ENCODE measurements at places on chromosomes 1 and 21.

DNA sequence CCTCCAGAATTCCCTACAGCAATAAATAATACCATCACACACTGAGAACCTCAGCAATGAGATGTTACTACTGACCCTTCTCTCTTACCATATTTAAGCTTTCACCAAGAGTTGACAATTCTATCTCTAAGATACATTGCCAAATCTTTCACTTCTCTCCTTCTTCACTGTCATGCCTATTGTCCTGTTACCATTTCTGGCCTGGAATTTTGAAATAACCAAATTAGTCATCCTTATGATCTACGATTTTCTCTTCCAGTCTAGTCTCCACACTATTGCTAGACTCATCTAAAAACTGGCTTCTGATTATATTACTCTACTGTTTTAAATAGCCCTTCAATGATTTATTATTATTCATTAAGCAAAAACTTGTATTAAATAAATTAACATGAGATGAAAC lies 656.1 kb upstream of the ADGRL4 start:
- no peak for DNase-seq

DNA sequence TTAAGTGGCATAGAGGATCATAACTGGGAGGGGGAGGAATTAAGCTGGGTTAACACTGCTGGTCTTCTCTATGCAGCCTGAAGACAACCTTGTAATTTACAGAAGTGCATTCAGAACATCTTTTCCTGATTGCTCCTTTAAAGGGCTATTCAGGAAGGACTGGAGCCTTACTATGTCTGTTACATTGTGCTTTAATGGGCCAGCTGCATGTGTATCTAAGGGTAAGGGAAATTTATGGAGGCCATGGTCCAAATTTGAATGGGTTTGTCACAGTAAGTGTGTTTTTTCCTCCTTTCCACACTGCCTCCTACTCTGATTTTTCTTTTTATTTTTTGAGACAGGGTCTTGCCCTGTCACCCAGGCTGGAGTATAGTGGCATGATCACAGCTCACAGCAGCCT lies 19.6 kb downstream of the C1orf21 start:
- DNase-seq = no peak

DNA sequence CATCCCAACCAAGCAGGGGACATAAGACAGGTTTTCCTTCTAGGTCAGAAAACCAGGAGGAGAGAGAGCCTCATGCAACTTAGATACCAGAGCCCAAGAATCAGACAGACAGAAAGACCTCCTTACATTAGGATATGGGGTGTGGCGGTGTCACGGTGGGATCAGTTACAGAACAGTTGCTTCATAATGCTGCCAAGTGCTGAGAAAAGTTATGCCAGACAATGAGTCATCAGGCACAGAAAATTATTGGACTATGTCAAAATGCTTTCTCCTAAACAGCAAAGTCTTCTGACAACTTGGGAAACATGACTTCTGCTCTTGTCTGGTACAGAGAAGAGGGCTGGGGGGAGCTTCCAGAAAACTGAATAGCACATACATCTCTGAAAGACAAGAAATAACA lies 1120.2 kb upstream of the TMPRSS15 start:
- DNase-seq = no peak

DNA sequence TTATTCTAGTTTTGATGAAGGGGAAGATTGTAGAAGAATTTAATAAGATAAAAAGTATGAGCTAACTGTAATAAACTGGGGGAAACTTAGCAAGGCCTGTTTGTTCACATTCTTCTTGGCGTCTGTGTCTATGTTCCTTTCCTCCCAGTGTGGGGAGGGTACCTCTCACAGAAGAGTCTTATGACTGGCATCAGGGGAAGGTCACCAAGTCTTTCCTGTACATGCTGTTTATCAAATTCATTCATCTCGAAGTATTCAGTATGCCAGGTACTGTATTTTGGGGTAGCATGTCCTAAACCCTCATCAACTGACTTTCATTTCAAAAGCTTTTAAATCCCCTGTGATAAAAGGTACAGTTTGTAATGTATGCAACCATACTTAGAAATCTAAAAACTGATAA lies 78.4 kb downstream of the HS2ST1 start:
- DNase-seq = no peak

- no peak for DNase-seq
These were observed 163.6 kb downstream of the ST6GALNAC3 start for GRCh38 chr1:76238094-76238628.

- DNase-seq = no peak
These were observed 268.4 kb upstream of the USP24 start for GRCh38 chr1:55483523-55483922.

DNA sequence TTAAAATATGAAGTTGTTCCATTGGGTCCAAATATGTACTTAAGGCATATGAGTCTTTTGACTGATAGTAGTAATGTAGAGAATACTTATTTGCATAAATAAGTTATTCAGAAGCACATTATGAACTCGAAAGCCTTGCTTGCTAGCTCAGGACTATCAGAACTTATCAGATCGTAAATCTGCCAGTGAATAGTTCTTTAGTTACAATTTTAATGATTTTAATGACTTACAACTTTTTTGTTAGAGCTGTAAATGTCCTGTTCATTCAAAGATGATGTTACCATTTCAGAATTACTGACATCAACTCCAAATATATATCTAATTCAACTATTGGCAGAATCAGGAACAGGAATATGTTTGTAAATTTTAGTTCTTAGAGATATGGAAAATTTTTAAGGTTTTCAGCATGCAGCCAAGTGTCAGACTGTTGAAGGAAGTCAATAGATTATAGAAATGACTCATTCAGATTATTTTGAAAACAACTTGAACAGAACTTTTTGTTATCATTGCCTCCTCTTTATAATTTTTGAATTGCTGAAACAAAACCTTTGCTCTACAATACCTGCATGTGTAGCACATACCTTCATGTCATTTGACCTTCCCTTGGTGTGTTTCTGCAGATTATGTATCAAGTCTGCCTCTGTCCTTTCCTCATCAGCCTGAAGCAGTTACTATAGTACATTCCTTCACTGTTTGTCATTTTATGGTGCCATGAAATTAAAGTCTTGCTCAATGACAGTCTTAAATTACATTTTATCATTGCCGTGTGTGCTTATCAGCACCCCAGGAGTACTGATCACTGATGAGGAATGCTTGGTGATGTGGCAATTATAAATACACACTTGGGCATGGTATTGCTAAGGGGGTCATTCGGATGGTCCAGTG lies 44.9 kb downstream of the LRRC8D start:
- no peak for DNase-seq

GRCh38 chr1:69929308-69930057 lies 275.9 kb downstream of the LRRC40 start:
- DNase-seq = no peak

GRCh38 chr1:167220537-167221125 lies at the start of gene POU2F1:
POU2F1 (plus strand) TSS chr1:167220886; CDS start chr1:167220898, 12 bp downstream.
- peak; percentile 99 for DNase-seq

DNA sequence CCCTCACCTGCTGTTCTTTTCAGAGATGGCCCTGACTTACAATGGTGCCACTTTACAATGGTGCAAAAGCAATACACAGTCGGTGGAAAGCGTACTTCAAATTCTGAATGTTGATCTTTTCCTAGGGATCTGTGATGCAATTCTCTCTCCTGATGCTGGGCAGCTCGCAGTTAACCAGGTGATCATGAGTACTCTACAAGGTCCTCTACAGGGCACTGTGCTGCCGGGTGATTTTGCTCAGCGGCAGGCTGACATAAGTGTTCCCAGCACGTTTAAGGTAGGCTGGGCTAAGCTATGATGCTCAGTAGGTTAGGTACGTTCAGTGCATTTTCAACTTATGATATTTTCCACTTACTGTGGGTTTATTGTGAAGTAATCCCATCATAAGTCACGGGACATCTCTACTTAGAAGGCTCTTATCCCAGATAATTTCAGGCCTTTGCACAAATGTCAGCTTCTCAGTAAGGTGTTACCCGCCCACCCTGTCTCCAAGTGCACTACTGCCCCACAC lies 126.5 kb downstream of the KCNN3 start:
- DNase-seq = no peak

DNA sequence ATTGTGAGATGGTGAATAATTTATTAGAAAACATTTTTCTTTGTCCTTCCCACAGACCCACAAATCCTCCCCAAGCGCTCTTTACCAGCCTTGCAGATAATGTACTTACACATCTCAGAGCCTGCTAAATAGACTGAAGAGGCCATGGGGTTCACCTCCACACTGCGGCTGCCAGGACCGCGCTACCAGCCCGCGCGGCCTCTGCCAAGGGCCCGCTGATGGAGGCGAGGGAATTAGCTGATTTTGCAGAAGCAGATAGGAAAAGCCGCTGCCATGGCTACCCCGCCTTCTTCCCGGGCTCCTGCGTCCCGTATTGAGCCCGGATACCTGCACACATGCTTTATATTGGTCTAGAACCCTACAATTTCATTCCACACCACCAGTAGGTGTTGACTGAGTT lies 248.0 kb upstream of the FOXD3 start:
- no peak for DNase-seq

DNA sequence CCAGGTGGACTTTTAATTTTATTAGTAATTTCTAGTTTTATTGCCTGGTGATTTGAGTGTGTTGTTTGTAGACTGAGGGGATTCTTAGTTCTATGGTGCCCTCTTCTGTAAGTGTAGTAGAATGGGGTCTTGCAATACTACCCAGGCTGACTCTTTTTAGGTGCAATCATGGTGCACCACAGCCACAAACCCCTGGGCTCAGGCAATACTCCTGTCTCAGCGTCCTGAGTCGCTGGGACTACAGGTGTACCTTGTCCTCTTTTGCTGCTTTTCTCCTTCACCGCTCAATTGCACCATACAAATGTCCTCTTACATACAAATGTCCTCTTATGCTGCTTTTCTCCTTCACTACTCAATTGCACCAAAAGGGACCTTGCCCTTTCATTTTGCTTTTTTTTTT lies 43.1 kb downstream of the SCP2 start:
- no peak for DNase-seq

GRCh38 chr1:116900471-116901365 lies 9.0 kb upstream of the PTGFRN start:
- no peak for DNase-seq

- DNase-seq = no peak
These were observed 6.6 kb upstream of the ADAM30 start for GRCh38 chr1:119902775-119903442.

GRCh38 chr21:28801906-28802305 lies 190.8 kb downstream of the LTN1 start:
- no peak for DNase-seq

- no peak for DNase-seq
These were observed 17.0 kb downstream of the TFF3 start for GRCh38 chr21:42298237-42298636.

DNA sequence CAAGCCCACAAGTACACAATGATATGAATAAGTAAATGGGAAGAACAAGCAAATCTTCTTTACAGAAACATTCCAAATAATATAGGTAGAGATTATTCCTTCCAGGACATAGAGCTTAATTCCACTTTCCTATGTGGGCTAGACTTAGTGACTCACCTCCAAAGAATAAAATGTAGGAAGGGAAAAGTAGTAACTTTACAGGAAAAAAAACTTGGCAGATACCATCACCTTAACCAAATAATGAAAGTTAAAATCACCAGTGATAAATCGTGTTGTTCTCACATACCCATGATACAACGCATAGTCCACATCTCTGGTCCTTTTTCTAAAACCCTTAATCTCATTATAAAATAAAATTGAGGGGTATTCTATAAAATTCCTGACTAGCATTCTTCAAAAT lies 260.8 kb downstream of the SPATA17 start:
- no peak for DNase-seq

GRCh38 chr1:19505693-19506457 lies 20.5 kb upstream of the CAPZB start:
- no peak for DNase-seq

GRCh38 chr1:99764439-99764838 lies 2.0 kb downstream of the FRRS1 start:
- no peak for DNase-seq

DNA sequence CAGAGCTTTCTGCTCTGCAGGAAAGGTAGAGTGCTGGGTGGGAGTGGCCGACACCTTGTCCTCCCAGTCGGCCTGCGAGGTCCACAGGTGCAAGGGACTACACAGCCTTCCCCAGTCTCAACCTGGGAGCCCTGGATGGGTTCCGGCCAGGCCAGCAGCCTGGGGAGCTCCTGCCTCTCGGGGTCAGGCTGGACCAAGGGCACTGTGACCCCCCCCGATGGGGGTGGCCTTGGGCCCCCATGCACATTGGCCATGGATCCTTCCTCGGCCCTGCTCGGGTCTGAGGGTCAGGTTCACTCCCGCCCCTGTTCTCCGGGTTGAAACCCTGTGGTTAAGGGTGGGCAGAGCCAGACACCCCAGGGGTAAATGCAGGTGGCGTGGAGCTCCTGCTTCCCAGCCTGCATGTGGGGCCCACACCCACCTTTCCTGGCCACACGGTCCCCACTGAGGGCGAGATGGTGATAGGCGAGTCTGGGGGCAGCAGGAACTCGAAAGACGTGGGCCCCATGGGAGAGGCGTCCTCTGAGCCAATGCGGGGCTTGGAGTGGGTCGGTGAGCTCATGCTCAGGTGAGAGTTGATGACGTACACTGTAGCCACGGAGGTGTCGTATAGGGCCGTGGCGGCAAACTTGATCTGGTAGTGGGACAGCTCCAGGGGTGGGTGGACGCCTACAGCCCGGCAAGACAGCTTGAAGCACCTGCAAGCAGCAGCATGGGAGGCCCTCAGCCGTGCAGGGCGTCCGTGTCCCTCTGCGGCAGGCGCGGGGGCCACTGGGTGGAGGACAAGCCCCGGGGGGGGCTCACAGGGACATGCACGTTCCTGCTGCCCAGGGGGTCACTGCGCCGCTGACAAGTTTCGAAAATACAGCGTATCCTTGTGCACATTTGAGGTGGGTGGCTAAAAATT lies 10.8 kb upstream of the TMEM52 start:
- DNase-seq = no peak

DNA sequence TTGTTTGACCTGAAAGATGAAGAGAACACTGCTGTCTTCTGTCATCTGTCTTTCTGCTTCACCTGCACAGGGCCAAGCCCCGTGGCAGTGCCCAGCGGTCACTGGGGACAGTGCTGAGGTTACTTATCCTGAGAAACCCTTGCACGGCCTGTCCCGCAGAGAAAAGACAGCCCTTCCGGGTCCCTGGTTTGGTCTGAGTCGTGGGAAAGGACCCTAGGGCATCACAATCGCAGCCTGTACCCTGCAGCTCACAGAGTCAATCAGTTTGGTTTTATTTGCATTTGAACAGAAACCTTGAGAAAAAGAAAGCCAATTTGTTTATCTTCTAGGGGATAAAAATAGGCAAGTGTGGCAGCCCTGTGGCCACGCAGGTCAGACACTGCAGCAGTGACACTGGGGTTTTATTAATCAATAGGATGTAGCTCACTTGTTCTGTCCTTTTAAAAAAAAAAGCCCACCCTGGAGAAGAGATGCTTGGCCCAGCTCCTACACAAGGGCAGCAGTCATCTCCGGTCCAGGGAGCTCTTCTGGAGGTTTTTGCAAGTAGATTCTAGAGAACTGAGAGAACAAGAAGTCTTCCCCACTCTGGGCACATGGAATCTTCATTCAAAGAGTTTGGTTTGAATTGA lies 120.0 kb downstream of the PEX14 start:
- no peak for DNase-seq

GRCh38 chr1:236059011-236059410 lies 5.9 kb downstream of the NID1 start:
- DNase-seq = no peak

All from right renal cortex interstitium (tissue), 3 donors.